Renal pelvis (tissue), 12 donors: ENCODE measurements at places on chromosomes 12 and 14. TPM values are rescaled to one million over a fixed set of nuclear protein-coding genes. Genes with fewer than 3 reads are reported as not detected.

Gene MGAT4C
- 2.2 TPM for polyA plus RNA-seq

Gene ACOT6
- polyA plus RNA-seq, result 0.38 TPM

Gene HPD
- 5.0 TPM for polyA plus RNA-seq

Gene SIX6
- polyA plus RNA-seq, result not detected

Gene AMDHD1
- 1.7 TPM for polyA plus RNA-seq

Gene TMEM30B
- 11.0 TPM for polyA plus RNA-seq

Gene GARIN6
- 0.12 TPM for polyA plus RNA-seq

Gene ENDOU
- polyA plus RNA-seq, result 0.46 TPM

Gene OR4K15
- not detected for polyA plus RNA-seq

Gene SLC24A4
- polyA plus RNA-seq, result 0.13 TPM

Gene GZMB
- polyA plus RNA-seq, result 0.30 TPM

Gene SLC7A7
- polyA plus RNA-seq, result 129 TPM

Gene FAIM2
- 4.9 TPM for polyA plus RNA-seq

Gene JDP2
- polyA plus RNA-seq, result 21.7 TPM
